Activated CD8-positive, alpha-beta memory T cell treated with anti-CD3 and anti-CD28 coated beads, Interleukin-2, amount 50 U/mL, for 4 hours (primary cell): ENCODE measurements at places on chromosomes 12 and 14.

GRCh38 chr14:50531595-50532501 lies 521 bp downstream of the MAP4K5 start:
- DNase-seq, result no peak

GRCh38 chr12:77537663-77538062 lies 293.0 kb upstream of the NAV3 start:
- no peak for DNase-seq

DNA sequence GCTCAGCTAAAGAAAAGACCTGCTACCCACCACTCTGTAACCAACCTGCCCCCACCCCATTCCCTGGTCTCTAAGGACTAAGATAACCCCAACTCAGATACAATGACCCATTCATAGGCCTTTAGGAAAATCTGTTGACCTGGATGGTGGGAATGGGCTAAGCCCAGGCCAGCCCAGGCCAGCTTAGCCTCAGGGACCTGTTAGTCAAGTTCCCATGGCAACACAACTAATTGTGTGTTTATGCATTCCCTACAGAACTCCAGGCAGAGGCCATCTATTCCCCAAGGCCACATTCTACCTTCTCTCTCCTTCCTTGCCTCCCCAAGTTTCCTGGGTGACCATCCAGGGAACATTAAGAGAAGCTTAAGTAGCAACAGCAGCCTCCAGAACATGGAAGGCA lies 16.1 kb upstream of the KRT8 start:
- DNase-seq, result no peak

DNA sequence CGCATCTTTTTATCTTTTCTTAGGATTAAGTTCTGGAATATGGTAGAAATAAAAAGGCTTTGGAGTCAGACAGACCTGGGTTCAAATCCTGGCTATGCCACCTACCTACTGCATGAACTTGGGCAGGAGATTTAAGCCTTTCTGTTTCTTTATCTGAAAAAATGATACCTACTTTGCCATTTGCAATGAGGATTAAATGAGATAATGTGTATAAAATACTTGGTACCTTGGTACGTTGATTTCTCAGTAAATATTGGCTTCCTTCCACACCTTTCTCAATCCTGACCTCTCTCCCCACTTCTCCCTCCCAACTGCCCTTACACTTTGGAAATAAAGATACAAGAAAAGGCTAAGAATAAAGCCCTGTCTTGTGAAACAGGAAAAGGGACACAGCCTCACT lies 172.6 kb downstream of the PAX9 start:
- no peak for DNase-seq

GRCh38 chr12:45051572-45052125 lies 750 bp upstream of the DBX2 start:
- no peak for DNase-seq

DNA sequence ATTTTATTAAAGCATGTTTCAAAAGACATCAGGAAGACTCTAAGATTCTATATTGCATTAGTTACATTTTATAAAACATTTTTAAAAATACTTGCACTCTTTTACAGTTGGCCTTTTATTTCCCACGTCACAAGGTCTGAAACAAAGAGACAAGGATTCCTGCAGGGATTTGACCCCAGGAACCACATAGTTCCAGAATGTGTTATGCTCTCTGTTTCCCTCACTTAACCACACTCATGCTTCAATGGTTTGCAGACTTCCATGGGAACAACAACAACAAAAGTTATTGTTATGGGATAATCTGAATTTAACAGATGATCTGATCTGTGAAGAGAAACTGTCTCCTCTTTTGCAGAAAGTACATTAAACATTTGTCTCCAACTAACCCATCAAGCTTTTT lies 104.3 kb upstream of the PPFIA2 start:
- no peak for DNase-seq

DNA sequence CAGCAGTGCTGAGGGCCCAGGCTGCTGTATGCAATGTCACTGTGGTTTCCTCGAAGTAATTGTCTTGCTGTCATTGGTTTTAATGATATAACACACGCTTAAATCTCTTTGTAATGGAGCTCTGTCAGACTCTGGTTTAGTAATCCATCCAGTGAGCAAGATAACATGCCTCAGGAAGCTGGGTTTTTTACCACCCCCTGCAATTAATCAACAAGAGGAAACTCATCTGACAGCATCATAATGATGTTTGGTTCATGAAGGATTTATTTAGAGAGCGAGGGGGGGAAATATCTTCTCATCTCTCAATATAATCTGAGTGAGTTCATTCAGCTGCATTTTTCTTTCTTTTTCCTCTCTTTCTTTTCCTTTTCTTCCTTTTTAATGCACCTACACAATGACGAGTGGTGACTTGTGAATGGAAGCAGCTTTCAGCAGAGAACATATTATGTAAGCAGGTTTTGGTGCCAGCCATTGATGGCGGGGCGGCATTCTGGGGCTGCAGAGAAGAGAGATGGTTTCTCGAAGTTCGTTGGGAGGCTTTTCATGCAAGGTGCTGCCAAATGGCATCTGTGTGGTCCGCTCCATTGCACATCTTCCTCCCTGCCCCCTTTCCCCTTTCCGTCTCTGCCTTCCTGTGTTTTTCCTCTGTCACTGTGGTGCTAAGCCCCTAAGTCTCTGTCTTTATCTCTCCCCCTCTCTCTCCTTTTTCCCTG lies 6.7 kb downstream of the RPH3A start:
- DNase-seq, result no peak

DNA sequence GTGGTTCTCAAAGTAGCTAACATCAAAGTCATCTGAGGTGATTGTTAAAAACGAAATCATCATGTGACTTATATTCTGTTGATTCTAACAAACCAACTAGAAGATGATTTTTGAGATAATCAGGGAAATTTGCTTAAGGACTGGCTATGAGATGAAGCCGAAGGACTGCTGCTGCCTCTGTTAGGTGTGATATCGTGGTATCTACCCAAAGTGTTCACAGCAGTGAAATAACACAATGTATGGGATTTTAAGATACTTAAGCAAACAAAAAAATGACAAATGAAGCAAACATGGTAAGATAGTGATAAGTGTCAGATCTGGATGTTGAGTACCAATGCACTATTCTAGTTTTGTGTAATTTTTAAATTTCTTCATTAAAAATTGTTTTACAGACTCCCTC lies 59.1 kb downstream of the GXYLT1 start:
- no peak for DNase-seq

DNA sequence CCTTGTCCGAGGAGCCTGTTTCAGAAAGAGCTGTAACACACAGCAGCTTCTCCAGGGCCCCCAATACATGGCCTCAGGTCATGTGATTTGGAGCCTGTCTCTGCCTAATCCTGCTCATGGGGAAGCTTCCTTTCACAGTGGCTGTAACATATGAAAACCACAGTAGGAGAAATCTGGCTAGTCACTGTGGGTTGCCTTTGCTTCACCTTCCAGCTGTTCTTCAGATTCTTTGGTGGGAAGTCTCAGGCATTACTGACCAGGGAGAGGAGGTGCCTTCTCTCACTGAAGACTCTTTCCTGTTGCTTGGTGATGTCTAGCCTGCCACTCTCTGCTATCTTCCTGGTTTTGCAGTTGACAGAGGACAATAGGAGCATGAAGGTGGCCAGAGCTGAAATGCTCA lies 350.6 kb downstream of the DPF3 start:
- DNase-seq, result no peak

DNA sequence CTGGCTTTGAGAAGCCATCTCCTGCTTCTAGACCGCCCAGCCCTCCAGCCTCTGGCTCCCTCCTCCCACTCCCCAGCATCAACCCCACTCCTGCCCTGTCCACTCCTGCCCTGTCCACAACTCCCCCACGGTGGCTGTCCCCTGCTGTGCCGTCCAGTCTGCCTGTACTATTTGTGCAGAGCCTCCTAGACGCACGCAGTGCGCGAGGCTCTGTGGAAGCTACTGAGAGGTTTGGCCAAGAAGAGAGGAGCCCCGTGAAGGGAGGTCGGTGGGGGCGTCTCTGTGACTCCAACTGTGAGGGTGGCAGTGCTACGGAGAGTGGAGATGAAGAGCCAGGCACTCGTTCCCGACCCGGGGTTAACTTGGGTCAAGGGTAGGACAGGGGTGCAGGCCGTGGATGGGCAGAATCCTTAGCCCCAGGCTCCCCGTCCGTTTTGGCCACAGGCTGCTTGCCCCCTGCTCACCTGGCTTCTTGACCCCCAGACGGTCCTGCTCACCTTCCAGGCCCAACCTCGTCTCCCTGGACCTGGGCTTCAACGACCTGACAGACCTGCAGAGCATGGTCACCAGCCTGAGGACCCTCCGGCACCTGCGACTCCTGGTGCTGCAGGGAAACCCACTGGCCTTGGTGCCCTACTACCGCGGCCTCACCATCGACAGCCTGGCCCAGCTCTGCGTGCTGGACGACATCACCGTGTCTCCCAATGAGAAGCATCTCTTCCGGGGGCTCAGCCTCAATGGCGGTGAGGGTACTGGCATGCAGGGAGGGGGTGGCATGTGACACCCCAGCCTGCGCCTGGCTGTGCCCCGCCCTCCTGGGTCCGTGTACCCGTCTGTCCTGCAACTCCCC lies 6.9 kb downstream of the LRRC43 start:
- DNase-seq, result no peak

DNA sequence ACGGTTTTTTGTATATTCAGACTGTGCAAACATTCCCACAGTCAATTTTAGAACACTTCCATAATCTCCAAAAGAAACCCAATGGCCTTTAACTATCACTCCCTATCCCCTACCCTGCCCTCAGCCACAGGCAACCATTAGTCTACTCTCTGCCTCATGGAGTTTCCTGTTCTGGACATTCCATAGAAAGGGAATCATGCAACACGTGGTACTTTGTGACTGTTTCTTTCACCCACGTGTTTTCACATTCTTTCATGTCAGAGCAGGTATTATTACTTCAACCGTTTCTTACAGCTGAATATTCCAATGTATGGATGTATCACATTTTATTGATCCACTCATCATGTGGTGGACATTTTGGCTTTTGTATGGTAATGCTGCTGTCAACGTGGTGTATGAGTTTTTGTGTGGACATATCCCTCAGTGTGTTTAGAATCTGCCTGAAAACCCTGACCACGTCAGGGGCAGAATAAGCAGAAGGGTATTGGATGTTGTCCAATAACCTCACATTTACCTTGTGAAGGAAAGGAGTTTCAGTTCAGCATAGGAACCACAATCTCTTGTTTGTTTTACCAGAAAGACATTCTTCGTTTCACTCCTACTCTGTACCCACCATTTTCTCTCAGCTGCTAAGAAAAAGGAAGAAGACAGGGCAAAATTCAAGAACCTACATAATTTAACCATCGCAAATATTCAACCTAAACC lies 107.5 kb upstream of the DYRK2 start:
- DNase-seq, result no peak

DNA sequence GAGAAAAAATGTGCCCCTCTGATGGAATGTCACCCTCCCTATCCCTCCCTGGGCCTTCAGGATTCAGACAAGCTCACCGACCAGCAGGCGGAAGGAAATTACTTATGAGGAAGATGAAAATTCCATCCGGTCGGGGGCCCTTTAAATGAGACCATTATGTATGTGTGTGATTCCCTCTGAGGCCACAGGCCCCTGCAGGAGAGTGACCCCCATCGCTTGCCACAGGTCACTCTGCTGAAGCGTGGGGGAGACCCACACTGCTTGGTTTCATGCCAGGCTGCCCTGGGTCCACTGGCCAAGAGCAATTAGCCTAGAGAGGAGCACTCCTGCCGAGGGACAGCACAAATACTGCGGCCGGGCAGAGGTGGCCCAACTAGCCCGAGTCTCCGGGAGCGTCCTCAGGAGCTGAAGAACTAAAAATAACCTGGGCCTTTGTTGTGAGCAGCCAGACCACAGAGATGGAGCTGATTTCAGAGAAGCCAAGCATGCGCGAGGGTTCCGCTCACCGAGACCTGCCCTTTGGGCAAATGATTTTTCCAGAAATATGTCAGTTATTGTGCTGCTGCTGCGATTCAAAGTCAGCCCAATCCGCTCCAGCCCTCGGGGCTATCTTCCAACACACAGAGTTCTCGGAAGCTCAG lies 276.4 kb downstream of the DPF3 start:
- DNase-seq, result no peak

DNA sequence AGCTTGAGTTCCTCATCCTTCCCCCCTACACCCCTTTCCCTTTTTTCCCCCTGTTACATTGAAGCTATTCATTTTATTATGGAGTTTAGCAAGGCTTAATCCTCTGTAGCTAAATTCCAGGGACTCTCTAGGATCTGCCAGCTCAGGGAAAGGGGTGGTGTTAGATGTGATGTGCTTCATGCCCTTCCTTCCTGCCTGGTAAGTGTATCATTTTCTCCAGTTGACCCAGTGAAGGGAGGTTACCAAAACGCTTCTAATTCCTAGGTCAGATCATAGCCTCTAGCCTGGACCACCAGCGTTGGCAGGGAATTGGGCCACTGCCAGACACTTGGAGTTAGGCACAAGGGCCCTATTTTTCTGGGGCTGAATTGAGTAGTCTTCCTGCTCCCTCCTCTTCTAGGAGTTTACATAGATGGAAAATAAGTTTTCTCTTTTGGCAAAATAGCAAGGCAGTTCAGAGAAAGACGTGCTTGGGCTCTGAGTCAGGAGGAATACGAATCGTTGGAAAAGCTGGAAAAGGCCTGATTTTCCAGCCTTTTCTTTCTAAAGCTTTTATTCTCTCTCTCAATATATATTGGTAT lies 88.3 kb downstream of the NPAS3 start:
- no peak for DNase-seq

- no peak for DNase-seq
Observed at GRCh38 chr12:75754141-75754540, 242.7 kb upstream of the KRR1 start.

DNA sequence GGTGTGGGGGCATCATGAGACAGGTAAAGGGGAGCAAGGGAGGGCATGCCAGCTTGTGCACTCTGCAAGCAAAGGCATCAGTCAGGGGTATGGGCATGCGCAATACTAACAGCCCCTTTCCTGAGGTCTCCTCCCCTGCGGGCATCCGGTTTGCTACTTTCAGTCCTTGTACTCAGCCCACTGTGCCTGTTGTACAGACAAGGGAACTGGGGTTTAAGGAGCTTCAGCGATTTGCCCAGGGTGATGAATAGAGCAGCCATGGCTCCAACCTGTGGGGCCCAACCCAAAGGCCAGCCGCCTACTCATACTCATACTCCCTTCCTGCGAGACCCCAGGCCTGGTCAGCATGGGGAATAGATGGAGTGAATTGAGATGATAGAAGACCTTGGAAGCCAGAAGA lies 66.7 kb downstream of the GALNT16 start:
- DNase-seq, result no peak

DNA sequence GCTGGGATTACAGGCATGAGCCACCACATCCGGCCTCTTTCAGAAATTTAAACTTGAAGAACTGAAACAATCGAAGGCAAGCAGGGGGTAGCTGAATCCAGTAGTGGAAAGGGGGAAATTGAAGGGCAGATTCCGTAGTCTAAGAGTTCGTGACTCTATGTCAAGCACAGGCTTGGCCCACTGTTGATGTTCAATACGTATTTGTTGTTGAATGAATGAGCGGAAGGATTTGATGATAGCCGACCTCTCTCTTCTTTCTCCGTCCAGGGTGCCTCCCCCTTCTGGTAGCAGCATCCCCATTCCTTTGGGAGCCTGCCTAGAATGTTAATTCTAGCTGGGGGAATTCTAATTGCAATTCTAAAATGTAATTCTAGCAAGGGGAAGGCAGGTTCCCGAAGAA lies 59.8 kb upstream of the MED13L start:
- DNase-seq, result no peak
